ENCODE measurements at places on chromosomes 7 and 10.

DNA sequence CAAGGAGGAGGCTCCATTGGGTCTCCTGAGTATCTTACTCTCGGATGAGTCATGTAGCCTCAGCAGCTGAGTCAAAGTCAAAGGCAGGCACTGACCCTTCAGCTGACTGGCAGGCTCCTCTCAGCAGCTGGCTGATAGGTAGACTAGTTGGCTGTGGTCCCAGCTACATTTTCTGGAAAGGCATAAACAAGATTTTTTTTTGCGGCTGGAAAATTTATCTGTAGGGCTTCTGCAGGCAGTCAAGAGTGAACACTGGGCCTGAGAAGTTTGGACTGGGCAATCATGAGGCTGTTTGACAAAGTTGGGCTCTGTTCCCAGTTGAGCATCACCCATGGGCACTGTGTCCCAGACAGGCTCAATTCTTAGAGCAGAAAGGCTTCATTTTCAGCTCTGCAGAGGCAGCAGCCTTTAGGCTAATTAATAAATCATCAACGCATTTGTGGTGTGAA, 796.2 kb downstream of the CCSER2 start:
- DNase-seq: no peak

DNA sequence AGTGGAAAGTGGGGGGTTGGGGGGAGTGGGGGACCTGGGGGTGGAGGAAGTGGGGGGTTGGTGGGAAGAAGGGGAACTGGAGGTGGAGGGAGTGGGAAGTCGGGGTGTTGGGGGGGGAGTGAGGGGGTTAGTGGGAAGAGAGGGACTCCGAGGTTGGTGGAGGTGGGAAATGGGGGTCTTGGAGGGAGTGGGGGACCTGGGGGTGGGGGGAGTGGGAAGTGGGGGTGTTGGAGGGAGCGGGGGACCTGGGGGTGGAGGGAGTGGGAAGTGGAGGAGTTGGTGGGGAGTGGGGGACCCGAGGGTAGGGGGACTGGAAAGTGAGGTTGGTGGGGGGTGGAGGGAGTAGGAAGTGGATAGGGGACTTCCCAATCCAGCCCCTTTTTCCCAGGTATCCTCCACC, 906 bp upstream of the MMD2 start:
- DNase-seq: no peak

DNA sequence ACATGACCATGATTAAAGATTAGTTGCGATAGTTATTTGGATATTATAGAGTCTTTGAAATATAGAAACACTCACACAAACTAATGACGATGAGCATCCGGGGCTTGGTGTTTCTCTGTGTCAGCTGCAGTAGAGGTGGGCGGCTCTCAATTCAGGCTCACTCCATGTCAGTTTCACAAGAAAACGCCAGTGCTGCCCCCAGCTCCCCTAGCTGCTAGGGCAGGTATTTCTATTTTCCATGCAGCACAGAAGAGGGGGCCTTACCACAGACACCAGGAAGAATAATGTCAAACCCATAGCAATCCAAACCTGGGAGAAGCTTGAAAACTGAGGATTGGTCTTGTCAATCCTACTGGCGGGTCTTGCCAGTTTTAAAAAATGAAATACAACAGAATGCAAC, 197.1 kb downstream of the PHTF2 start:
- DNase-seq: no peak

DNA sequence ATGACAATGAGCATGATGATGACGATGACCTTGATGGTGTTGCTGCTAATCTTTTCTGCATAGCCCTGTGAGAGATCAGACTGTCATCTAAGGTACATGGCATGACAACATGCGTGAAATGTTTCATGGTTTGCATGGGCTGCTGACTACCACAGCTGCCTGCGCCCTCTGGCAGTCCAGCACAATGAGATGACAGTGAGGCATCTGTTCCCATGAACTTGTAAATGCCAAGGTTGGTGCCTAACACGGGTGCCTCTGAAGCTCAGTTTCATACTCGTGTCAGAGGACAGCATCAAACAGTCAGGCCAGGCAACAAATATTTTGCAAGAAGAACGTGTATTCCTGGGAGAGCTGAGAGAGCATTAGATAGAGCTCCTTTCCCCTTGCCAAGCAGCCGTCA, 122.0 kb upstream of the PRKCQ start:
- no peak for DNase-seq

DNA sequence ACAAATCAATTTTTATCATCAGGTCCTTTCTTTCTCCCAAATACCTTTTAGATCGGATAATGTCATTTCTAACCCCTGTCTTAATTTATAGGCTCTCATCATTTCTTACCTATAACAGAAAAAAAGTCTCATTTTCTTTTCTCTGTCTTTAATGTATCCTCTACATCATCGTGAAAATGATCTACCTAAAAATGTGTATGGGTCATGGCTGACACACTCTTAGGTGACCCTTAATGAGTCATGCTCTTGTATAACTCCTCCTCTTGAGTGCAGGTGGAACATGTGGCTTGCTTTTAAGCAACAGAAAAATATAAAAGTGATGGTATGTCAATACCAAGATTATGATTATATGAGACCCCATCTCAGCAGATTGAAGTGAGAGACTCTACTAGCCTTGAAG, 139.4 kb downstream of the SEMA3C start:
- DNase-seq: no peak

- no peak for DNase-seq
Measured at GRCh38 chr7:28836716-28837115, 121.4 kb downstream of the TRIL start.

GRCh38 chr7:97798046-97799019, 66.4 kb downstream of the TAC1 start:
- no peak for DNase-seq

DNA sequence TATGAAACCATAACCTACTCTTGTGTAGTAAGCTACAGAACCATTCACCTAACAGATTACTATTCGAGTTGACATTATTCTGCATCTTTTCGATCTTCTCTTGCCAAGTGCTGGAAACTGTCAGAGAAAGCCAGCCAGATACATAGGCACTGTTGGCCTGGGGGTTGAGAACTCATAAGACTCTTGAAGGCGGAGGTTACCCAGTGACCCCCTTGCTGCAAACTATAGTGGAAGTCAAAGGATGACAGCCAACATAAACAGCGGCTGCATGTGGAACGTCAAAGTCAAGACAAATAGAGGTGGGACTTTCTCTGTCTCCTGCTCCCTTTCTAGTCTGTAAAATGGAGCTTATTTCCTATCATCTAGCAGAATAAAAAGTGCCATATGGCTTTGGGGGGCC, 394.2 kb downstream of the LRMDA start:
- DNase-seq: no peak

DNA sequence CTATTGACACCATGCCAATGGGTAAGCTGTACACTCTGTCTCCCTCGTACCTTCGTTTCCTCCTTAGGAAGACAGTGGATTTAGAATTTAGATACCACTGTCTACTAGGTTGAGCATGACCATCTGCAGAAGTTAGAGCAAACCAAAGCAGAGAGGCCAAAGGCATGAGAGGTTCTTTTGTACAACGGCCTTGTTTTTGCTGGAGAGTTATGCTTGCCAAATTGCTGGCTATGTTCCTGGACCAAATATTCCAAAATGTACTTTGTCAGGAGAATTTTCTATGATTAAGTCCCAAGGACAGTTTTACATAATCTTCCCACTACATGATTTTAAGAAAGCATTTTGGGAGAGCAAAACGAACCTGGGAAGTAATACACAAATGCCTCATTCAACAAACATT, 47.9 kb upstream of the PLCE1 start:
- DNase-seq: no peak

DNA sequence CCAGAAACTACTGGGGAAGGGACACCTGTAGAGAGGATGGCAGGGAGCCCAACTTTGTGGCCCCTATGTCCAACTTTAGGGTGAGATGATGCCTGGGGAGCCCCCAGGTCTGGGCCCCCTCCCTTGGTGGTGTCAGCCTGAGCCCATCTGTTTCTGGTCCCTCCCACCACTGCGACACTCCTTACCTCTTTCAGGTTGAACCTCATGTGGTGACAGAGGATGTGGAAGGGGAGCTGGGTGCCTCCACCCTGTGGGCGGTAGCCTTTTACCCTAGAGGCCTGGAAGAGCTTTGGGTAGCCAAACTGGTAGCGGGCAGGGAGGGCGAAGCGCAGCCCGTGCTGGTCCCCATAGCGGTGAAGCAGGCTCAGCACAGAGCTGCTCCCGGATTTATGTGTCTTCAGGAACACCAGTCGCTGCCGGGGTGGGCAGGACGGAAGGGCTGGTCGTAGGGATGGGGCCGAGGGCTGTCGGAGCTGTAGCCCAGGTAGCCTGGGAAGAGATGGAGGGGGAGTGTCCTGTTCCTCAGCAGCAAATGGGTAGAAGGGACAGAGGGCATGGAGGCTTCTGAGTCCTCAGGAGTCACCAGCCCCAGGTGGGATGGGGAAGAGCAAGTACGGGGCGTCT, 2.0 kb downstream of the GAL3ST4 start:
- DNase-seq: no peak

- no peak for DNase-seq
Measured at GRCh38 chr7:135195968-135196629, 15.2 kb downstream of the WDR91 start.

GRCh38 chr7:149495785-149496641, 1.6 kb downstream of the ZNF746 start:
- peak; percentile 58 for DNase-seq

- no peak for DNase-seq
Measured at GRCh38 chr7:157826566-157826965, 489.8 kb downstream of the DNAJB6 start.

Data from left renal pelvis (tissue), 4 donors.